ENCODE measurements at places on chromosomes 7 and 10.

GRCh38 chr10:86106616-86107015, 260.0 kb downstream of the GRID1 start:
- no peak for DNase-seq

DNA sequence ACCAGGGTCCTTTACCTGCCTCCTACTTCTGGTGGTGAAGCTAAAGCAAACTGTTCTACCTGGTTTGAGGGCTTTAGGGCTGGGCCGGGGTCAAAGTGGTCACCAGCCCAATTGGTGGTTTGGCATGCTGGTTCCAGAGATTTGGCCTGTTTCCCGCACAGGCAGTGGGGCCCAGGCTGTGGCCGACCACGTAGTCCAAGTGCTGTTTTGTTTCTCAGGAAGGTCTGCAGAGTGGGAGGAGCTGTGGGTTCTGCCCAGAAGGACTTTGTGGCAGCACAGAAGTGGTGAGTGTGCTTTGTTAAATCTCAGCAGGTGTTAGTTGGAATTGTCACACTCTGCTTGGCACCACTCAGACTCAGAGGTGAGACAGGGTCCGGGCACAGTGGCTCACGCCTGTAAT, 85.8 kb downstream of the MKX start:
- peak; percentile 12 for DNase-seq

DNA sequence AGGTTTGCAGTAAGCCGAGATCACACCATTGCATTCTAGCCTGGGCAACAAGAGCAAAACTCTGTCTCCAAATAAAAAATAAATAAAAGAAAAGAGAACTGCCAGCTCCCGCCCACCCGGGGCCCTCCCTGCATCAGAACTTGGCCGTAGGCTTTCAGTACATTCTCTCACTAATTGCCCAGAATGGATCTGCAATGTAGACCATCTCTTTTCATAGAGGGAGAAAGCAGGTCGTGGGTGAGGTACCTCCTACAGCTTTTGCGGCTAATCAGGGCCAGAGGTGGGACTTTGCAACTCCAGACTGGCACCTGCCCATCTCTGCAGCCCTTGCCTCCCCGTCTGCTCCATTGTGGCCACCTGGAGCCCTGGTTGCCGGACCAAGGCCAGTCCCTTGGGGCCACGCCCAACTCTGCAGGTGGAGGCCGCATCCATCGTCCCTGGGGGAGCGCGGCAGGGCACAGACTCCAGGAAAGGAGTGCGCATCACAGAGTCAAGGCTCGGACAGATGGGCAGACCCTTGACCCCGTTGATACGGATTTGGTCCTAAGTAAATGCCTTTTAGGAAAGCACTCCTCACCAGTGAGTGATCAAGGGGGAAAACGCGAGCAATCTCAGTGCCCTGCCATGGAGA, 179.1 kb upstream of the SH2B2 start:
- DNase-seq = no peak

GRCh38 chr7:91068136-91068795, 196.0 kb upstream of the FZD1 start:
- DNase-seq = no peak

GRCh38 chr10:50516171-50516570, 107.6 kb downstream of the SGMS1 start:
- DNase-seq = no peak

GRCh38 chr10:31194986-31195385, 124.0 kb upstream of the ZEB1 start:
- DNase-seq = peak; percentile 59

DNA sequence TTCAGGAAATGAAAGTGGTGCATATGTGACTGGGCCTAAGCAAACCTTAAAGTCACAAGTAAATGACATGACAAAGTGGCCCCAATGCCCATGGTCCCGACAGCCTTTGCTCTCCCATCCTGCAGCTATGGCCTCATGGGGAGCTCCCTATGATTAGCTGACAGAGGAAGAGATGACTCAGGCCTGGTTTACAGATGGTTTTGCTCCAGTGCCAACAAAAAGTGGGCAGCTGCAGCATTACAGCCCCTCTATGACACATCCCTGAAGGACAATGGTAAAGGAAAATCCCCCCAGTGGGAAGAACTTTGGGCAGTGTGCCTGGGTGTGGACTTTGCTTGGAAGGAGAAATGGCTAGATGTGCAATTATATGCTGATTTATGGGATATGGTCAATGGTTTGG, 105.1 kb upstream of the ADCY1 start:
- peak; percentile 53 for DNase-seq

DNA sequence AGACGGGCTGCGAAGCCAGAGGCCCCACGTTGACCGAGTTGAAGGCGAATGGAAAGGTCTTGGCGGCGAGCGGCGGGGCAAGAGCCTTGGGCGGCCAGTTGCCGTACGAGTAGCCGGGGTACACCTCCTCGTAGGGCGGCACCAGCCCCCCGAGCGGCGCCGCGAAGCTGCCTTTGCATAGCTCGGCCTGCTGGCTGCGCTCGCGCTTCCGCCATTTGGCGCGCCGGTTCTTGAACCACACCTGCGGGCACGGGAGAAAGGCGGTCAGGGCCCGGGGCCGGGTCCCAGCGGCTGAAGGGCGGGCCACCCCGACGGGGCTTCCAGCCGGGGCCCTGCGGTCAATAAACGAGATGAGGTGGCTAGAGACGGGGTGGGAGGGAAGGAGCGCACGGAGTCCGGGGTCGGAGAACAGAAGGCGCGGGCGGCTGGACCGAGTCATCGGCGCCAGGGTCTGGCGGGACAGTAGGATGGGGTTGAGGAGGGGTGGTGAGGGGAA, 4.8 kb downstream of the ELOVL3 start:
- peak; percentile 77 for DNase-seq

GRCh38 chr10:129712000-129712399, 245.0 kb downstream of the MGMT start:
- DNase-seq = no peak

- peak; percentile 30 for DNase-seq
These were observed 592.5 kb downstream of the ARL4A start for GRCh38 chr7:13279854-13280435.

DNA sequence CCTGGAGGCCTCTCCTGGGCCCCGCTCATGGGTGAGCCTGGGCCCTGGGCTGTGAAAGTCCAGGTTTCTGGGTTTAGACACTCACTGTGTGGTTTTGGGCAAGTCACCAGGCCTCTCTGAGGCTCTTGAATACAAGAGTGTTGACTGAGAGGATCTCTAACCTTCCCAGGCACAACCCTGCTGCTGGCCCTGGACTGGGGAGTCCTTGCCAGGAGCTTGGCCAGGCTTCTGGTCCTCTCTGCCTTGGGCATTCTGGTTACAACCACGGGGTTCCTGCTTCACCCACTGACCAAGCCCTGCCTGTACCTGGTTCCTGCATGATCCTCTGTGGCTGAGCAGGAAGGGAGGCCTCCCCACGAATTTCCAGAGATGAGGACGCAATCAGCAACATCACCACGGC, 63.6 kb upstream of the COL13A1 start:
- DNase-seq = no peak

DNA sequence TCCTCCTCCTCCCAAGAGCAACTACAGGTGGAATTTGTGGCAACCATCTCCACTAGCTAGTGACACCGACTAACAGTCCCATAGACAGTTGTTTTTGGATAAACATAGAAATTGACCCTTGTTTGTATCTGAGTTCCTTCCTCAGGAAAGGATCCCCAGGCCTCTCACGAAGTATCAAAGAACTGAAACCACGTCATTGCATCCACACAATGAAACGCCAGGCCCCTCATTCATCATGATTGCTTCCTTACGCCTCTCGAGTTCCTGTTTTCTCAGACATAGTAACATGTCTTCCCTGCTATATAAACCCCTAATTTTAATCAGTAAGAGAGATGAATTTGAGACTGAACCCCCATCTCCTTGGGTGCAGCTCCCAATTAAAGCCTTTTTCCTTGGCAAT, 18.1 kb downstream of the SLC35G1 start:
- no peak for DNase-seq

DNA sequence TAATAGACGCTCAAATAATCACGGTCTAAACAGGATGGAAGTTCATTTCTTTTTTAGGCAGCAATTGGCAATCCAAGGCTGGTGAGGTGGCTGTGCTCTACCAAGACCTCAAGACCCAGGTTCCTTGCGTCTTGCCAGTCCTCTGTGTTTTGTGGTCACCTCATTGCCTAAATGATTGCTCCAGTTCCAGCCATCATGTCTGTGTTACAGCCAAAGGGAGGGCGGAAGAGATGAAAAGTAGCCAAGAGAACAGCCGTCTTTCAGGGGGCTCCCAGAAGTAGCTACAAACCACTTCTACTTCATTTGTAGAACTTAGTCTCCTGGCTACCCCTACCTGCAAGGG, 19.2 kb upstream of the C10orf67 start:
- DNase-seq = no peak

- peak; percentile 20 for DNase-seq
These were observed 20.9 kb downstream of the CD36 start for GRCh38 chr7:80659120-80660055.

GRCh38 chr10:101843032-101844021, at the start of gene KCNIP2:
KCNIP2 (minus strand) TSS chr10:101843800; CDS start chr10:101843568, 232 bp downstream.
- DNase-seq = peak; percentile 45

DNA sequence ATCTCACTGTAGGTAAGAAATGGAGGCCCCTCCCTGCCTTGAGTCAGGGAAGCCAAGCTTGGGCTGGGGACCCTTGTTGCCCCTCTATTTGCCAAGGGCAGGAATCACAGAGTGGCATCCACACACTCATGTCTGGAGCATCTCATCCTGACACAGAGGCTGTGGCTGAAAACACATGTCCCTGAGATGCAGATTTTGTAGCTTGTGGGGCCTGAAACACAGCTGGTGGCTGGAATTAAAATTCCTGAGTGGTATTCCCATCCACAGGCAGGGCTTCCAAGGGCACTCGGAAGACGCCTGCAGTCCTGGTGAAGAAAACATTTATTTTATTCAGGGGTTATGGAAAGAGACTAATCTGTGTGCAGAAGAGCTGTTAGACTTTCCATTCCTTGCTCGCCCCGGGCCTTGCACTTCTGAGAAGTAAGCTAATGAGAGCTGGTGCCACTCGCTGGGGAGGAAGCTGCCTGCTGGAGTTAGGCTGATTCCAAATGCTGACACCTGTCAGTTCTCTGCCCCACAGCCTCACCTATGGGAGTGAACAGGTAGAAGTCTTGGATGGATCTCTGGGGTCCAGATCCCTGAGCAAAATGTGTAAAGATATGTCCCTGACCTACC, 36.0 kb downstream of the C10orf120 start:
- DNase-seq = no peak

GRCh38 chr7:84422790-84423189, 228.2 kb upstream of the SEMA3A start:
- DNase-seq = no peak

GRCh38 chr10:43444897-43445466, 8.1 kb downstream of the ZNF487 start:
- DNase-seq = no peak

DNA sequence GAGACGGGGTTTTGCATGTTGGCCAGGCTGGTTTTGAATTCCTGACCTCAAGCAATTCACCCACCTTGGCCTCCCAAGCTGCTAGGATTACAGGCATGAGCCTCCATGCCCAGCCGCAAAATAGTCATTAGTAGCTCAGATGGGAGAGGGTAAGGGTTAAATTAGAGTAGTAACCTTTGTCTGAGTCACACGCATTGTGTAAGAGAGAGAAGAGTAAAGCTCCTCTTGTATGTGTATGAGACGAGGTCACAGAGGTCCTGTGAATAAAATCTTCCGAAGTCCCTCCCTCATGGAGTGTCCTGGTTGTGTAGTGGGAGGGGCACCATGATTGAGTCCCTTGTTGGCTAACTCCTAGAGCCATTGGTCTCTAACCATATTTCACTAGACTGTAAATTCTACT, 85.2 kb upstream of the CDC14C start:
- no peak for DNase-seq

- DNase-seq = peak; percentile 22
These were observed 137.4 kb upstream of the GRB10 start for GRCh38 chr7:50920031-50920635.

DNA sequence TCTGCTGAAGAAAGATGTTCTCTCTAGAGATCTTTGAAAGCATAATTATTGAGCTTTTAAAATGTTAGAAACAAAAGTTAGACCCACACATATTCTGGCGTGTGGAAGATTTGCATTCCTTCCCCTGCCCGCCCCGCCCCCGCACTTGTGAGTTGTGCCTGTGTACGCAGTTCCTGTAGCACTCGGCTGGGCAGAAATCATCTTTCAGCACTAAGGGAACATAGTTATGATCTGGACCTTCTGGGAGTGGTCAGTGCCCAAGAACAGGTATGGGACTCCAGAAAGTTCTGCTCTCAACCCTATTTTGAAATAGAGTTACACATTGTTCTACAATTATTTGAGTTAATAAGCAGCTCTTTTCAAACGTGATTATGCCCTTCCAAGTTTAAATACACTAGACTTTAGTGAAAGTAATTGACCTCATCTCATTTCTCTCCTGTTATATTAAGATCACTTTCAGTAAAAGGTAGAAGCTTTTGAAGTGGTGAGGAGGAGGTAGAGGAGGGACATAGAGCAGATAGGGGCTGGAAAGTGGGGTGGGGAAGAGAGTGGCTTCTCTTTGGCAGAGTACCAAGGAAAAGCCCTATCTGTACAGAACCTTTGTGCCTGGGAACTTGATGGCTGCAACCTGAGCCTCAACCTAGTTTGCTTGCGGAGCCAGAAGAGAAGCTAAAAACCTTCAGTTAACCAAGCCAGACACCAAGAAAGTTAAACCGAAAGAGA, 5.7 kb downstream of the BLVRA start:
- no peak for DNase-seq

- peak; percentile 64 for DNase-seq
These were observed 12.0 kb downstream of the IFRD1 start for GRCh38 chr7:112462236-112462635.

GRCh38 chr10:48657416-48657815, 27.3 kb upstream of the WDFY4 start:
- DNase-seq = no peak

DNA sequence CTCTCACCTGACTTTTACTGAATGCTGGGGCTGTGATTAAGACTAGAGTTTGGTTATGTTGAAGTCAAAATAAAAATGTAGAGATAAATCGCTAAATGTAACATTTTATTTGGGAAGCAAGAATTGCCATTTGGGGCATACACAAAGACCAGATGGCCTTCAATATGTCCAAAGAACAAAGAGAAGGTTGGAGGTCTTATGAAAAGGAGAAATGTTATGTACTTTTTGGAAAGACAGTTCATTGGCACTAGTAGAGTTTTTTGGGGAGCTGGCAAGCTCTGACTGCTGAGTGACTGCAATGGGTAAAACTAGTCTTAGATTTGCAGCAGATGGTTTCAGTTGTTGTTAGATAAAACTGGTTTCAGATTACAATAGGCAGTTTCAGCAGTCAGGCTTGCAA, 35.6 kb upstream of the GALNT17 start:
- DNase-seq = no peak

GRCh38 chr10:628386-629045, 61.0 kb downstream of the DIP2C start:
- no peak for DNase-seq

- peak; percentile 52 for DNase-seq
These were observed 74.4 kb upstream of the EFCAB10 start for GRCh38 chr7:105655500-105656380.

DNA sequence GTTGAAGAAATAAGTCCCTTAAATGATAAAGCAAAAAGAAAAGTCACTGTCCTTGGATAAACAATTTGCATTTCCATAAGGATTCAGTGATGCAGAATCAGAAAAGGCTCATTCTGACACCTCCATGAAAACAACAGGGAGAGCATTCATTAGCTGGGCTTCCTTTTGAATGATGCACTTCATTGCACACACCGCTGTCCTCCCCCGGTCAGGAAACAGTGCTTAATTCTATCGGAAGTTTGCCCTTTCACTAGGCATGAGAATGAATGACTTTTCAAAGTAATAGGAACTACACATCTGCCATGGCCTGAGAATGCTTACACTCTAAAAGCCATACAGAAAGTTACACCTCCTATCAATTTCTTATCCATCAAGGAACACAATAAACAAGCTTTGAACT, 4.2 kb downstream of the PCDH15 start:
- no peak for DNase-seq

- no peak for DNase-seq
These were observed 165.4 kb downstream of the ACTR3B start for GRCh38 chr7:152924826-152925411.

All from astrocyte of the hippocampus (primary cell).